ENCODE measurements at places on chromosomes 1 and 21.

DNA sequence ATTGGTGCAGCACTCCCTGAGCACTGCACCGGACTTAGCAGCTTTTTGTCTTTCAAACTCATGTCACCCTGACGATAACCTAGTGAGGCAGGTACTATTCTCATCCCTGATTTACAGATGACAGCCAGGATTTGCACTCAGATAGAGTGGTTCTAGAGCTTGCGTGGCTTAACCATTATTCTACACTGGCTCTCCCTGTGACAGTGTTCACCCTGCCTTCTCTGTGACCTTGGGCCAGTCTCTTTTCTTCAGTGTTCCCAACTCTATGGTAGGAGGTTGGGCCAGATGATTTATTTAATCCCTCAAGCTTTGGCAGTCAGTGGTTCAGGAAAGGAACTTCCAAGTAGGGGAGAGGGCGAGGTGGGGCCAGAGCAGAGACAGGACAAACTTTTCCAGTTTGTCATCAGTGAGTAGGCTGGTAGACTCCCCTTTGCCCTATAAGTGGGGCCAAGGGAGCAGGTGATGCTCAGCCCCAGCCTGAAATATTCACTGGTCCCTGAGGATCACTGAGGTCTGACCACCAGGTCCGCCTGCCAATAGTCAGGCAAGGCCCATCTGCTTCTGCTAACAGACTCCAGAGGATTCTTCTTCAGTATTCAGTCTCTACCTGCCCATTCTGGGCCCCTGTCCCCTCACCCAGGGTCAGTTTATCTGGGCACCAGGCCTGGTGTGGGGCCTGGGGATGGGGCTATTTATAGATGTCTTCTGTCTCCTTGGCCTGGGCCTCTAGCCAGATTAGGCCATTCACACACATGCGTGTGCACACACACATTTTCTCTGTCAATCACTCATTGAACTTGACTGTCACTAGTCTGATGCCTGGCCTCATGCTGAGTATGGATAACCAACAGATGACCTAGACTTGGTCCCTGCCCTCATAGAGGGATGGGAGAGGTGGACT, 8.8 kb upstream of the FABP3 start:
- no peak for DNase-seq

DNA sequence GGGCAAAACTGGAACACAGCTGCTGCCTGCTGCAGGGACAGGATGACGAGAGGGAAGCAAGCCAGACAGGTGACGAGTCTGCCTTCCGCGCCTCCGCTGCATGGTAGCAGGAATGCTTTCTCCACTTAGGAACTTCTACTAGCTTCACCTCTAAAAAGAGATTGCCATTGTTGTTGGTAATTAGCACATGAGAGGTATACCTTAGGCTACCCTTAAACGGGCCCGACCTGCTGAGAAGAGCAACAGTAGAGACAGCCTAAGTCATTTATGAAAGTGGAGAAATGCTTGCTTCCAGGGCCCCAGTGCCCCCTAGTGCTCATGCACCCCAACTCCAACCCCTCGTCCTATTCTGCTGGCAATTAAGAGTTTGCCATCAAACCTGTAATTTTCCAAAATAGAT, 96.9 kb upstream of the AKT3 start:
- peak; percentile 28 for DNase-seq

GRCh38 chr1:203349166-203349565, 1.8 kb downstream of the FMOD start:
- DNase-seq, result no peak

DNA sequence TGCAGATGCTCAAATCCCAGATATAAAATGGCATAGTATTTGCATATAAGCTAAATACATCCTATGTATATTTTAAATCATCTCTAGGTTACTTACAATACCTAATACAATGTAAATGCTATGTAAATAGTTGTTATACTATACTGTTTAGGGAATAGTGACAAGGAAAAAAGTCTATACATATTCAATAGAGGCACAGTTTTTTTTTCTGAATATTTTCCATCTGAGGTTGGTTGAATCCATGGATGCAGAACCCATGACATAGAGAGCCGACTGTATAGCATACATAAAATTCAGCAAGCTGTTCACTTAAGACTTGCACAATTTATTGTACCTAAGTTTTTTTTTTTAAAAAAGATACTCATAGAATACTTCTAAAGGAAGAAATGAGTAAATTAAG, 6.5 kb downstream of the TAF13 start:
- DNase-seq, result no peak

DNA sequence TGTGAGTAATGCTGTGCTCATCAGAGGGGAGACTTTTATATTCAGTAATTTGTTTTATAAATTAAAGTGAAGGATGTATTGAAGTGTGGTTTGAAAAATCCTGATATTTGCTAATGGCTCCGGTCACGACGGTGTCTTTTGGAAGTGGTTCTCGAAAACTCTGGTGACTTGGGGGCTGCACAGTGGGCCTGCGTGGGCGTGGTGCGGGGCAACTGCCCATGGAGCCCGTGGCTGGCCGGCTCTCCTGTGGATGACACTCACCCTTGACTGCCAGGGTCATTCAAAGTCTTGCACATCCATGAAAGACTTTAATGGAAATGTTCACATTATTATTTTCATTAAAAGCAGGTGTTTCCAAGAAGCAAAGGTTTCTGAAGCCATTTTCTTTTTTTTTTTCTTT, 7.7 kb downstream of the FAAP20 start:
- DNase-seq, result no peak

- no peak for DNase-seq
These were observed 9.5 kb downstream of the RNU1-2 start for GRCh38 chr1:16905110-16905867.

DNA sequence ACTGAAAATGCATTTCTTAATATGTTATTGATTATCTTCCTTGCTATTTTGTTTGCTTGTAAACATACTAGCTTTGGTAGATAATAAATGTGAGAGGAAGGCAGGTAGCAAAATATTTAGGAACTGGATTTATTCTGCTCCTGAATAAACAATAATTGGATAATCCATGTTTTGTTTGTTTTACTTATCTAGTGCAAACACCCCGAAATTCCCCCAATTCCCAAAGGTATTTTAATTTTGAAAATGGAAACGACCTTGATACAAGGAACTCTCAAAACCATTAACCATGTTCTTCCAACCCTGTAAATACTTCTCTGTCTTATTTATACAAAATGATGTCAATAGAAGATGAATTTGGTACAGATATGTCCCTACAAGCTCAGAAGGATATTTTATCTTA, 3.0 kb downstream of the USH2A start:
- no peak for DNase-seq

- DNase-seq, result no peak
These were observed 76.4 kb upstream of the MARK1 start for GRCh38 chr1:220451532-220451931.

DNA sequence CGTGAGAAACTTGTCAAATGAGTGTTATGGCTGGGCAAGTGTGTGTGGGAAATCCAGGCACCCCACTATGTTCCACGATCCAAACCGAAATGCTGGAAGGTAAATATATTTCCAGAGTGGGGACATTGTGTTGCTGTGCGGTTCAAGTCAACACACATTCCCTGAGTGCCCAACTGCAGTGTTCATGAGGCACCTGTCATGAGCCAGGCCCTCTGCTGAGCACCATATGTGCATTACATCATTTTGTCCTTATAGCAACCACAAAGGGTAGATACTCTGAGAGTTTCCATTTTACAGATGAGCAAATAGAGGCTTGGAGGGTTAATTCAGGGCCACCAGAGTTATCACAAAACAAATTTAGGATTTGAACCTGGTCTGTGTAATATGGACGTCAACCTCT, 59.9 kb upstream of the SOD1 start:
- no peak for DNase-seq

DNA sequence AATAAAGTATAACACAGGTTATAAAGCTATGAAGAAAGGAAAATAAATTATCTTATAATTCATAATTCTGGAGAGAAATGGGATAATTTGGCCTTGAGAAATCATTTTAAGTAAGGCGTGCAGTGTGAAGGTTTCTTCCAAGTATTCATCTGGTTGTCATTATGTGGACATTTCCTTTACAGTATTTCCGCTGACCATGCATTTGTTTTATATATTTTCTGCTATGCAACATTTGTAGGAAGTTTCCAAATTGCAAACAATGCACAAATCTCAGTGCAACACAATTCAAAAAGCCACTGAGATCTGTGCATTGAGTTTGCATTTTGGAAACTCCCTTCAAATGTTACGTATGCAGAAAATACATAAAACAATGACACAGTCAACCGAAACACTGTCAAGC, 17.8 kb downstream of the ZNF670 start:
- DNase-seq, result no peak

GRCh38 chr21:45877821-45878469, 103.6 kb upstream of the COL6A1 start:
- DNase-seq, result peak; percentile 67

DNA sequence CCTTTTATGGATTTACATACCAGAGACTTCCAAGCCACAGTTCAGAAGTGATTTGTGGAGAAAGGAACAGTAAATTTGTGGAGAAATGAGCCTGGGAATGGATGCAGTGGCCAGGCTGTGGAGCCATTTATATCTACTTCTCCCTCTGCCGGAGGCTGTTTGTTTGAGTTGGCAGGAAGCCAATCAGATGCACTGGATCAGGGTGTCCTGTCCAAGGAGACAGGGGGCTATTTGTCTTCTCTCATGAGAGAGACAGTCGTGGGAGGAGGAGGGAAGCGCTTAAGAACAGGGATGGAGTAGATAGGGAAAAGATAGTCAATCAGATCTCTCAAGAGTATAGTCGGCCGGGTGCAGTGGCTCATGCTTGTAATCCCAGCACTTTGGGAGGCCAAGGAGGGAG, 2.8 kb upstream of the HAPLN2 start:
- peak; percentile 91 for DNase-seq

DNA sequence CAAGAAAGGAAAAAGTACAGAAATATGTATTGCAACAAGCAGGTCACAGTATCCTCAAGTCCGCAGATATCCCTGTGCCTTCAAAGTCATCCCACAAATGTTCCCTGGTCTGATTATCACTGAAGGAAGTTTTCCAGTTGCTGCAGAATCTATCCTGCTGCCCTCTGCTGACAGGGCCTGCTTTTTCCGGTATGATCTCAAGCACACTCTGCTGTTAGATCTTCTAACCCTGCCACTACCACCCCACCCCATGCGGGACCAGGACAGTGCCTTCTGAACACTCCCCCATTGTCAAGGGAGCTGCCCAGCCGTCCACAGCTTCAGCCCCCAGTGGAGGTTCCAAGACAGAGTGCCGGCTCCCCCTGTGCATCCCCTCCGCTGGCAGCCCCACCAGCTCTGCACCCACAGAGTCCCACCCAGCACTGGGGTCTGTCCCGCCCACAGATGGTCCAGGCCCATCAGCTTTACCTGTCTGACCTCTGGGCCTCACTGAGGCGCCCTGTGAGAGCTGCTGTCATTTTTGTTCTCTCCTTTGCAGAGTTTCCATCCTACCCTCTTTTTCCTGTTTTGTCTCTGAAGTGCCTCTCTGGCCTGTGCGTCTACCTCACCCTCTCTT, 27.9 kb downstream of the FAM163A start:
- DNase-seq, result no peak

GRCh38 chr21:42820616-42821465, 58.5 kb downstream of the WDR4 start:
- no peak for DNase-seq

GRCh38 chr1:35030338-35030737, 1.4 kb downstream of the ZMYM6 start:
- DNase-seq, result no peak

DNA sequence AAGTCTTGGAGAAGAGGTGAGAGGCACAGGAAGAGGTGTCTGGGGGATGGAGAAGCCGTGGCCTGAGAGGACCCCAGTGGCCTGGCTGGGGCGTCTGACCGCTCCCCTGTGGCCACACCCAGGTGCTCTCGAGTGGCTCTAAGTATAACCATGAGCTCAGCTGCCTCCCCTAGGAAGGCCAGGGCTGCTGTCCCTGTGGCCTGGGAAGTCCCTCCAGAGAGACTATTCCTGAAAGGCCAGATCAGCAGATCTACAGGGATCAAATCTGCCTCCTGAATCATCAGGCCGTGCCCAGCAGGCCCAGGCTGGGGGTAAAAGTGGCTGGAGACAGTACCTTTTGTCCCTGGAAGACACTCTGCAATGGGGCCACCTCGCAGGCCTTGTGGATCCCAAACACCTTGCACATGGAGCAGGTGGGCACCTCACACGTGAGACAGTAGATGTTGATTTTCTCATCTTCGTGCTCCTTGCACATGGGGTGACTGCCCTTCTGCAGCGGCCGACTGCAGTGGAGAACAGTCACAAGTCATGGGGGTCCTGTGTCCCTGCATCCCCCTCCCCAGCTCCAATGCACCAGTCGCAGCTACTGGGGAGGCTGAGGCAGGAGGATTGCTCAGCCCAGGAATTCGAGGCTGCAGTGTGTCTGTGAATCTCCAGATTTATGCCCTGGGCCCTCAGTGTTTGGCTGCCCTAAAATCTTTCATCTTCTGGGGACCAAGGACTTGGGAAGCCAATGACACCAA, 6.4 kb downstream of the TRIM63 start:
- DNase-seq, result no peak

Data from BE2C (cell line).